ENCODE measurements at places on chromosomes 16 and 17.
A peak's percentile ranks its signal among the peaks of the same experiment; 100 is the strongest.

DNA sequence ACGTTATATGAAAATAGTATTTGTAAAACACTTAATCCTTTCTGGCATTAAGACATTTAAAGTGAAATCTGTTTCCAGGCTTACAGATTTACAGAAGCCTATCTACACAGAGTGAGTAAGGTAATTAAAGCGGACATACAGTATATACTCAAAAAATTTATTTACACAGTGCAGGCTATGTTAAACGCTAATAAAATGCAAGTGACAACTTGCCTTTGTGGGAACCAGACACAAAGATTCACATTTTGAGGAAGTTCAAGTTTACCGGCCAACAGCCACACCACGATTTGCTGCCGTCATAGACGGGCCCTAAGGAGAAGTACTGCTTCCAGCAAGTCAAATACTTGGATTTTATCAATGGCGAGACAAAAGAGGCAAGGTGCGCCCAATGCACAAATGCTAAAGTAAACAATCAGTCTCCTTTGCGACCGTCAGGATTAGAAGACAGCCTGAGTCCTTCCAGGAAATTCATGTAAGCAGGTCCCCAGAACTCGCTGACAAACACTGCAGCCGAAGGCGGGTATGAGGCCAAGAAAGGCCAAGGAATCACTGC is 801 bp downstream of the VPS35 start:
- no peak for DNase-seq

DNA sequence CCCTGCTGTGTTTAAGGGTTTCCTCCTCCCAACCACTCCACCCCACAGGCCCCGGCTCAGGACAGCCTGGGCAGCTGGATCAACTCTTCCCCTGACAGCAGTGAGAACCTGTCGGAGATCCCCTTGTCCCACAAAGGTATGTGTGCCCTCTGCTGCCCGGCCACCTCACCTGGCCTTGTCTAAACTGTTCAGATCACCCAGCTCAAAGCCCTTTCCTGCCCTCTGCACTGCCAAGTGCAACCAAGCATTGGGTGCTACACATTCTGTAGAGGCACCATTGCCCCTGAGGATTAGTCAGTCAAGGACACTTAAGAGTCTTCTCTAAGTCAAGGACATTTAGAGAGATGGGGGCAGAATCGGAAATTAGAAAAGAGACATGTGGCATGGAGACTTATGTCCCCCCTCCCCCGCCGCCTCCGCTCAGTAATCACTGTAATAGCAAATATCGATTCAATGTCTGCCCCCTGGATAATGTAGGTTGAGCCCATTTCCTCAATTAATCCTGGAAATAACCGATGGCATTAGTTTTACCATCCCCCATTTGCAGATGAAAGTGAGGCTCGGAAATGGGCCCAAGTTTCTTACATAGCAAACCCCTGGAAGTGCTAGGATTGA is 8.1 kb downstream of the BTBD17 start:
- no peak for DNase-seq

DNA sequence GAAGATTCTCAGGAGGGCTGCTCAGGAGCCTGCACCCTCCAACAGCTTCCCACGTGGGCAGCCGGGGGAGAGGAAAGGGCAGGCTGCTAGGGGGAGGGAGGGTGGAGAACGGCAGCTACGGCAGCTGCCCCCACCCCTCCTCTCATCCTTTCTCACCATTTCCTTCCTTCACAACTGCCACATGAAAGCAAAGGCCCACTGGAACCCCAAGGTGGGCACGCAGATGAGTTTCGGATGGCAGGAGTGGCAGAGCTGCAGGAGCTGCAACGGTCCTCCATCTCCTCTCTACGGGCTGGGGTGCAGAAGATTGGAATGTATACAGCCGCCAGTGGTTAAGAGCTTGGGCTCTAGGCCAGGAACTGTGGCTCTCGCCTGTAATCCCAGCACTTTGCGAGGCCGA is 77.7 kb downstream of the GAS7 start:
- DNase-seq: no peak

DNA sequence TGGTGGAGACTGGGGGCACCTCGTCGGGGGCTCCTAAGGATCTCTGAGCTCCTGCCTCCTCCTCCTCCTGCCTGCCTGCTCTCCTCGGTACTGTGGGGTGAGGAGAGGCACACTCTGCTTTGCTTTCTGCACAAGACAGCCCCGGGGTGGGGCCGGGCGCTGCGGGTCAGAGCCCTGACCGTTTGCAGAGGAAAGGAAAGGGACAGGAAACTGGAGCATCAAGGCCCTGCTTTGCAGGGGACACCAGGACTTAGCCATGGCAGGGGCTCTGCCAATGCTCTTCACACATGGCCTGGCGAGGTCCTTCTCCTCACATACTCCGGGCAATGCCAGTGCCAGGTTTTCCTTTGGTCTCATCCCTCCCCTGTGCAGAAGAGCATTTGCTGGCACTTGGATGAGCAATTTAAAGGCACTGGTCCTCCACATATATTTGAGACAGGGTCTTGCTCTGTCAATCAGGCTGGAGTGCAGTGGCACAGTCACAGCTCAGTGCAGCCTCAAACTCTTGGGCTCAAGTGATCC is 23.8 kb upstream of the DOC2B start:
- DNase-seq: no peak

DNA sequence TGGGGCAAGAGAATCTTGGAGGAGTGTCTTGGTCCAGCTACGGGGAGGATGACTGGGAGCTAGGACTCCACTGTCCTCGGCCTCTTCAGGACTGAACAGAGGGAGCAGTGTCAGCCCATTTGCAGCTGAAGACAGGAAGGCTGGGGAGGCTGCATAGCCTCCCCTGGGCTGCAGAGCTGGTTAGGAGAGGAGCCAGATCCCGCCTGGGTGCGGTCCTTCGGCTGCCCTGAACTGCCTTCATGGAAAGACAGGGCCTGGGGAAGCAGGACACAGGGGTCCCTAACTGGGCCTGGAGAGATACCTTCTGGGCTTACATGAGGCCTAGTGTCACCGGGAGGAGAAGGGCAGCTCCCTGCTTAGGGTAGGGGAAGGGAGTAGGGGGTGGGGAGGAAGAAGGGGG is 26.6 kb downstream of the UNC13D start:
- no peak for DNase-seq

DNA sequence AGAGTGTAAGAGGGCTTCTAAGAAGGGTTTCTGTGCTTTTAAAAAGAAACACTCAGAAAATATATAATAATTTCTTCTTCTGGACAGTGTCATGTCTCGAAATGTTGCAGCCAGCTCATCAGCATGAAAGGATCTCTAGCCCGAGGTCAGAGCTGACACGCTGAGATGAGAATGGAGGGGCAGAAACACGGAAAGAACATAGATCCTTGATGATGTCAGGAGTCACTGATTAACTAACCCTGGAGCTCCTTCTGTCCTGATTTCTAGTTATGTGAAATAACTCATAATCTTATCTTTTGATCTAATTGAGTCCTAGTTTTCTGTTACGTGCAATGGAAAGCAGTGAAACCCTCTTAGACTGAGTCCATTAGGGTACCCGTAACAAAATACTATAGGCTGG is 10.3 kb upstream of the TOX3 start:
- DNase-seq: no peak

- DNase-seq: peak; percentile 32
Measured at GRCh38 chr17:78414178-78415162, 36.0 kb downstream of the PGS1 start.

GRCh38 chr16:85724936-85725335 is 26.0 kb downstream of the C16orf74 start:
- no peak for DNase-seq

- no peak for DNase-seq
Measured at GRCh38 chr16:89402962-89403361, 87.4 kb downstream of the ANKRD11 start.

DNA sequence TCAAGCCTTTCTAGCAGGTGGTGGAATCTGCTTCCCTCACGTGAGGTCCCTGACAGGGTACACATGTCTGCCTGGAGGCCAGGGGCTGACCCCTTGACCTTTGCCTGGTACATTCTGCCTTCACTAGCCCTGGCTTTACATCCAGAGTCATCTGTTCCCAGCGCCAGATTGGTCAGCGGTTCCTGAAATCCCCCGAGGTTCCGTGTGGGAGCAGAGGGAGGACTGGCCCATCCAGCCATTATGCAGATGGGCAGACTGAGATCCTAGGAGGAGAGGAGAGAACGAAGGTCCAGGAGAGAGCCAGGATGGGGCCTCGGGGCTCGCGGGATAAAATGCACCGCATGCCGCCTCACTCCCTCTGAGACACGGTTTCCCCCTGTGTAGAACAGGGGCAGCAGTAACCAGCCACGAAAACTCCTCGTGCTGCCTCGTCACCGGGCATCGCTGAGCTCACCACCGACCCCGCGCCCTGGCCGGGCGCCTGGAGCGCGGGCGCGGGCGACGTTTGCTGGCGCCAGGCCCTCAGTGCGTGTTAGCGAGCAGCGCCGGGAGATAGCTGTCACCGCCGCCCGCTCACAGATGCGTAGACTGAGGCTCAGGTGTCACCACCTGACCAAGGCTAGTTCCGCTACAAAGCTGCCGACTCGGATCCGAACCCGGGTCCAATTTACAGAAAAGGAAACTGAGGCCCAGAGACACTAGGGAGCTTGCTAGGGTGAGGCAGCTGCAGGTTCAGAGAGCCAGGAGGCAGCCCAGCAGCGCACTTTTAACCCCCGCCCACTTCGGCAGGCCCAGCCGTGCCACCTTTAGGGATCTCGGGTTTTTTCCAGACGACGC is 811 bp upstream of the MAP2K3 start:
- no peak for DNase-seq

- DNase-seq: peak; percentile 9
Measured at GRCh38 chr16:78503602-78504001, 404.1 kb downstream of the WWOX start.

GRCh38 chr17:62870030-62870541 is 62.0 kb upstream of the MARCHF10 start:
- no peak for DNase-seq

DNA sequence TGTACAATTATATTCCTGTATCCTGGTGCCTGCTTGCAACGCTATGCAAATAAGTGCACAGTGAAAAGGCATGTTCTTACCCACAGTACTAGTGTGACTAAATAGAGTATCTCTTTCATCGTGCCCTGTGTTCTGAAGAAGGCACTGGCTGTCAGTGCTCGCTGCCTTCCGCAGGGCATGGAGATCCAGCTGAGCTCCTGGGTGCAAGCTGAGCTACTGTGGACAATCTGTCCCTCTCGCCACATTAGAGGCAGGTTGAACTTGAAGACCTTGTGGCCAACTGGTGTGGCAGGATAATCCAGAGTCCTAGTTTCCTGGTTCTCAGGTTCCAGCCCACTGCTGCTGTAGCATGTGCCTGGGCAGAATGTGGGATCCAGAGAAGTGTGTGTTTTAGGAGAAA is 1.9 kb upstream of the ST6GALNAC1 start:
- DNase-seq: no peak

DNA sequence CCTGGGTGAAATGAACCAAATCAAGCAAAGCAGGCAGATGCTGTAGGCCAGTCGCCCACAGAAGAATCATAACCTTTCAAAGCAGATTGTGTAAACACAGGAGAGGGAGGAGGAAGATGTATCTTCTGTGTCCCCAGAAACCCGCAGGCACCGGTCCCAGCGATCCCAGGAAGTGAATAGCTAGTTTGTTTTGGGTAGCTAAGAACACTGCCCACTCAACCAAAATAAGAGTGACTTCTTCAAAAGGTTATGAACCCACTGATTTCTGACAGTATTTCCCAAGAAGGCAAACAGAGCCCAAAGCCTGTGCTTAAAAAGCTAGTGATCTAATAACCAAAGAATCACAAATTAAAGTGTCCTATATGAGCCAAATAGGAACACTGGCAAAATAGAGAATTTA is 67.8 kb downstream of the GRIN2A start:
- DNase-seq: no peak

GRCh38 chr16:386641-387156 is 4.9 kb upstream of the PGAP6 start:
- no peak for DNase-seq

- DNase-seq: no peak
Measured at GRCh38 chr16:88385831-88386815, 3.4 kb downstream of the ZNF469 start.

DNA sequence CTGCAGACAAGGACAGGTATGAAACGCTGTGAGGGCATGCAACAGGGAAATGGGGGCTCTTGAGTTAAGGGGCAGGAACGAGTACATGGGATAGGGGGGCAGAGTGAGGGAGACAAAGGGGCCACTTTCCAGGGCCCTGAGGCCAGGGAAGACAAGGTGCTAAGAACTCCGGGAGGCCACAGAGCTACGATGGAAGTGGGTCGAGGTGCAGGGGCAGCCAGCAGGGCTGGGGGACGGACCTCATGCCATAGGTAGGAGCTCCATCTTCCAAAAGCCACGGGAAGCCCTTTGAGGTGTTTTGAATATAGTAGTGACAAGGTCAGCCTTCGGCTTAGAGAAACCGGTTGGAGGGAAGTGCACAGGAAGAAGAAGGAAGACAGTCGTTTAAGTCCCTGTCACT is 35.6 kb downstream of the RBFOX3 start:
- no peak for DNase-seq

DNA sequence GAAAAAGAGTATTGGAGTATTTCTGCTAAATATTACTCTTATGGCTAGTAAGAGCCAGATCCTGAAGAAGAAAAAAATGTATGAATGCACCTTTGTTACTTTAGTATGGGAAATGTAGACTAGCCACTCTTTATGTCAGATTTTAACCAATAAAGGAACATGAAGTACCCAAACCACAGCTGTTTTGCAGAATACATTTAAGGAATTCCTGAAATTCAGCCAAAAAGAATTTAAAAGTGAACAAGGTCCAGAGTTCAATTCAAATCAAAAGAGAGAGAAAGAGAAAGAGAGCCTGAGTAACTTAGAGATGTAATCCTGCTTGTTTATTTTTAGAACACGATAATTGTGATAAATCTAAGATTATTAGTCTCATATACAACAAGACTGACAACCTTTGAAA is 1.2 kb downstream of the KCNJ16 start:
- DNase-seq: no peak

DNA sequence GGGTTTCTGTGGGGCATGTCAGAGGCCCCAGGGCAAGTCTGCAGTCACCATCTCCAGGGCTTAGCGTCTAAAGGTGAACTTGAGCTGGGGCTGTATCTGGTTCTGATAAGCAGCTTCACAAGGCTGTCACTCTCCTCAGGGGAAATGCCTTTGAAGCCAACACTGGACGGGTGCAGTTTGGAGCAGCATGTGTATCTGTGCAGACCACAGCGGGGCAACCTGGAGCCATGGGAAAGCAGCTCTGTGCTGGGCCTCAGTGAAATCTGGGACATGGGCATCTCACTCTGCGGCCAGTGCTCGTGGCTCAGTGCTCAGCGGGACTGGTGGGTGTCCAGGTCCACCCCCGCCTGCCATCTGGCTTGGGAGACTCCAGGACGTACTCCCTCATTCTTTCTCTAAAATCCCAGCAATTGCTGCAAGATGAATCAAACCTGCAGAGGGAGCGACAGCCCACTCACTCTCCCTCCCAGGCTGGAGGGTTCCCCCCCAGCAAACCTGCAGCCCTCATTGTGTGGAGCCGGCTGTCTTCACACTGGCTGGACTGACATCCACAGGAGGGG is 63.5 kb downstream of the PRMT7 start:
- no peak for DNase-seq
